ENCODE measurements at places on chromosomes 5 and 9.

- no peak for DNase-seq
Observed at GRCh38 chr5:74787424-74787823, 20.4 kb downstream of the NSA2 start.

DNA sequence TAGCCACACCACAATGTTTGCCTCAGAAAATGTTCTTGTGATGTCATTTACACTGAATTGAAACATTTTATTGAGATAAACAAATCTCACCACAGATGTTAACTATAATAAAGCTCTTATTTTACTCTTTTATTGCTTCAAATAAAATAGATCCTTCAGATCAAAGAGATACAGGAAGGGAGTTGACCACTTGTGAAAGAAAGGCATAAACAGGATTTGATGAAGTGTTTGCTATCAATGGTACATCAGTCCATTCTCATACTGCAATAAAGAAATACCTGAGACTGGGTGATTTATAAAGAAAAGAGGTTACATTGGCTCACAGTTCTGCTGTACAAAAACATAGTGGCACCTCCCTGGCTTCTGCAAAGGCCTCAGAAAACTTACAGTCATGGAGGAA, 40.2 kb upstream of the OR13F1 start:
- DNase-seq, result no peak

DNA sequence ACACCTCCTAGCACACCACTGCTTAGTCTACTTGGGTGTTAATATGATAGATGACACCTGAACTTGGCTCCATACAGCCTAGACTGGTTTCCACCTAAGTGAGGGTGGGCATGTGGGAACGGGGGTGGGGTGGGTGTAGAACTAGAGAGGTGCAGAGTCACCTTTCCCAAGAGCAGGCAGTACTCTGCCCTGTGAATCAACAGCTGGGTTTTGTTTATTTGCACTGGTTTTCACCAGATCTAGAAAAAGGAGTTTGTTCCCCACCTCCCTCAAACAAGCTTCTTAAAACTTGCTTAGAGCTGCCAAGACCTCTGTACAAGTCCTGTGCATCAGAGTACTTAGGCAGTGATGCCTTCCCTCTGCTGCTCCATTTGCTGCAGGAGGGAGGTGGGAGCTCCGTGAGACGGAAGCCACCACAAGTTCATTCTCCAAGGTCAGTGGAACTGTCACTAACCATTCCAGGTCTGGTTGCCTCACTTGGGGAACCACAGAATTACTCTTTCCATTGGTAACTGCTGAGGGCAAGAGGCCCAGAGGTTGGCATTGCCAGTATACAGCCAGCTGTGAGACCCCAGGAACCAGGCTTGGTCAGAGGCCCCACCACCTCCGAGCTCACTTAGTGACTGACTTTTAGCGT, 163.5 kb downstream of the NR3C1 start:
- DNase-seq, result no peak

- DNase-seq, result no peak
Observed at GRCh38 chr5:89087128-89087527, 204.1 kb upstream of the MEF2C start.

GRCh38 chr9:80447876-80448275, 876.1 kb downstream of the TLE4 start:
- no peak for DNase-seq

DNA sequence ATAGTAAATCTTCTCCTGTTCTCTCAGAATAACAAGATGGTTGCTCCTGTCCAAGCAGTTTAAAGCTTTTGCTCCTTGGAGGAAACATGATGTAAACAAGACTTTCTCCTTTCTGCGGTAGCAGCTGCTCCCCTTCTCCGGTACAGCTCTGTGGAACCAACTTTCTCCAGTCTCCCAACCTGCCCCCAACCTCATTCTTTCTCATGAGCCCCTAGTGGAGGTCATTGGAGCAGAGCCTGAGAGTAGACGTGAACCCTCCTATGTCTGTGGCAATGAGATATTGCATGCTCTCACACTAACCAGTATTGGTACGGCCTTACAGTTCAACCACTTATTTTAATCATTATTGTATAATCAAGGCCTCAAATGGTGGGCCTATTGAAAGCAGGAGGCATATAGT, 483.8 kb upstream of the CDH10 start:
- DNase-seq, result no peak

- no peak for DNase-seq
Observed at GRCh38 chr5:80877592-80877991, 82.6 kb upstream of the RASGRF2 start.

GRCh38 chr5:123286891-123287290, 136.3 kb downstream of the CEP120 start:
- DNase-seq, result no peak

DNA sequence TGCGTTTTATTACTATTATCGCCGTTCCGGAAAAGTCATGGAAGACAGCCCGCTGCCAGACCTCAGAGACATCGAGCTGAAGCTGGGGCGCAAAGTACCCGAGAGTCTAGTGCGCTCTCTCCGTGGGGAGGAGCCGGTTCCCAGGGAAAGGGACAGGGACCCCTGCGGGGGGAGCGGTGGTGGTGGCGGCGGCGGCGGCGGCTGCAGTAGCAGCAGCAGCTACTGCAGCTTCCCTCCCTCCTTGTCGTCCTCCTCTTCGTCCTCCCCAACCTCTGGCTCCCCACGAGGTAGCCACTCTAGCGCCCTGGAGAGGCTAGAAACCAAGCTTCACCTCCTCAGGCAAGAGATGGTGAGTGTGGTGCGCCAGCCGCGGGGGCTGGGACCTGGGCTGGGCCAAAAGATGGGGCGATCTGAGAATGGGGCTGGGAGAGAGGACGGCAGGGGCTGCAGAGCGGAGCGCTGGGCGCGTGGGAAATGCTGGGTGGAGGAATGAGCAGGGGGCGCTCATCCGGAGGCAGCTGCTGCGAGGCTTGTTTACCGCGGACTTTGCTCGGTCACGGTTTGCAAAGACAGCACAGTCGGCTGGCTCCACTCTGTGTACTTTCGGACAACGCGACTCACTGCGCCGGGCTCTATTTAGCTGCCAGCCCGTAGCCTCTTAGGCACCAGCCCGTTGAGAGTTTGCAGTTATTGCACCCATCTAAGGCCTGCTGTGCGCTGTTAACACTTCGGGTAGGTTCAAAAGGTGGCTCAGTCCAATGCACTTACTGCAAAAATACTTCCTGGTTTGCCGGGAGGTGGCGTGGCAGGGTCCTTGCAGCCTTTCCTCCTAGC, 1.1 kb downstream of the LURAP1L start:
- peak; percentile 92 for DNase-seq

DNA sequence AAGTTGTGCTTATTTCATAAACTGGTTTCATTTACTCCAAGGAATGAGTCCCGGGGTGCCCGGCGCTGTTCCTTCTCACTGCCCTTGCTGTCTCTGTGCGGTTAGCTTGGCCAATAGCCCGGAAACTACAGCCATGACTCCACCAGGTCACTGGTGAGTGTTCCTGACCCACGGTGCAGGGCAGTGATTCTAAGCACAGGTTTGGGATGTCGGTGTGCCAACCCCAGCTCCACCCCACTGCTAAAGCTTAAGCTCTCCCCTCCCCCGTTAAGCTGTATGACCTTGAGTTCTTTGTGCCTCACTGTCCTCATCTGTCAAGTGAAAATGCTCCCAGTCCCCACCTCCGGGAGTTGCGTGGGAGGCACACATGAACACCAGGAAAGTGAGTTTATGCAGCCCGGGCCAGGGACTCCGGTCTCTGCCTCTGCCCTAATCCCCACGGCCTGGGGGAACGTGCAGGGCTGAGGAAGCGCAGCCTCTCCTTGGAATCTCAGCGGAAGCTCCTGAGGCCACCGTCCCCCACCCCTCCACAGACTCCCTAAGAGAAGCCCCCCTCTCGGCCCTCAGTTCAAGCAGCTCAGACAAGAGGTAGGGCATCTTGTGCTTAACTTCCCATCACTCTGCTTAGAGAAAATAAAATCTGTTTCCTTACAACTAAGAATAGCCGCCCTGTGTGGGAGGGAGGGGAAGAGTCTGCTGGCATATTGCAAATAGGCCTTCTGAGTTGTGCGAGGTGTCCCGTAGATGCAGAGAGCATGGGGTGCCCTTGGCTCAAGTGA, 92.0 kb upstream of the RAI14 start:
- DNase-seq, result peak; percentile 74

GRCh38 chr5:153400931-153401330, 89.5 kb upstream of the GRIA1 start:
- DNase-seq, result no peak

DNA sequence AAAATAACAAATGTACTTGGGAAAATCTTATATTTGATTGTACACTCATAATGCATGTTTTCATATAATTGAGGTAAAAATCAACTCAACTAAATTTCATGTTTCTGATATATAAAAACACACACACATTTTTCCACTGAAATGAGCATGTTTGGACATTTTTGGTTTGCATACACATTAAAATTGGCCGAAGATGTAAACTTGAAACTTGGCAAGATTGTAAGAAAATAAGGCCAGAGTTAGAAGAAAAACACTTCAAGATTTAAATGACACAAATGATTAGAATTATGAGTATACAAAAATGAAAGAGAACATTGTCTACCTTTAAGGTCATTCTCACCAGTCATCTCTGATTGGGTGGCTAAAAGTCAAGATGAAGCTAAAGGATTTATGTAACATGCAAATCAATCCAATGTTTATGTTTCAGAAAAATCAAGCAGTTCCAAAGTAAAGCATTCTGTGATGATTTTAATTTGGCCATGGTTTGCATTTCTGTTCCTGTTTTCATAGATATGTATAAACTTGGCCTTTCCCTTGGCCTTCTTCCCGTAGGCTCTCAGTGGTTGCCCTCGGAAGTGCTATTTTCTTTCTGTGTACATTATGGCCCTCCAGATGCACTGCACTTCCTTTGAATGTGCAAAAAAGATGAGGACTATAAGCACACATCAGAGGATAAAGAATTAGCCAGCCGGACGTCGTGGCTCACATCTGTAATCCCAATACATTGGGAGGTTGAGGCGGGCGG, 1105.4 kb upstream of the DMAC1 start:
- peak; percentile 27 for DNase-seq

DNA sequence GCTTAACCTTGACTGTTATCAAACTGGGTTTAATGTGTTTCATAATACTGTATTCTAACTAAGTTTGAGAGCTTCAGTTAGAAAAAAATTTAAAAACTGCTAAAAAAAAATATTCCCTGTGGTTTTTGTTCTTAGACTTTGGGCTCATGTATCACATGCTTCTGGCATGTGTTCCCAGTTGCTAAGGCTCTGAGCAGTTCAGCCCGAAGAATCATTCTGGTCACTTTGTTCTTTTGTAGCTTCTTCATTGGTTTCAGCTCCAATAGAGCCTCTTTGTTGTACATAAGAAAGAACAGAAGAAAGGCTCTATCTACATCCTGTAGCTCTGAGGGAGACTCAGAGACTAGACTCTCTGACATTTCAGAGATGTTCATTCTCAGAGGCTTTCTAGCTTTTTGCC, 25.6 kb downstream of the KCNN2 start:
- DNase-seq, result no peak

GRCh38 chr9:107759009-107759822, 269.6 kb upstream of the KLF4 start:
- DNase-seq, result no peak

DNA sequence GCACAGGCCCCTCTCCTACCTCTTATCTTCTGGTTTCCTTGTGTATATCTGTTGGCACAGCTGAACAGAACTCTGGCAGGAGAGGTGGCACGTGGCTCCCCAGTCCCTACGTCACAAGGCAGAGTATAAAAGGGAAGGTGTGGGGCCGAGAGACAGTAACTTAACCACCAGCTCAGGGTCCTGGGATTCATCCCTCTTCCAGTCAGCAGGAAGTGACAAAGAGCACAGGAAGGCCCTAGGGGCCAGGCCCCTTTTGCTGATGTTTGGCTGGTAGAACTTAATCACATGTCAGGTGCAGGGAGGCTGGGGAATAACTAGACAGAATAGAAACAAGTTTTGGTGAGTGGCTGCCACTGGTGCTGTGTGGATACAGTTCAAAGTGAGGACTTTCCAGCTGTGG, 4.5 kb upstream of the ICE1 start:
- no peak for DNase-seq

DNA sequence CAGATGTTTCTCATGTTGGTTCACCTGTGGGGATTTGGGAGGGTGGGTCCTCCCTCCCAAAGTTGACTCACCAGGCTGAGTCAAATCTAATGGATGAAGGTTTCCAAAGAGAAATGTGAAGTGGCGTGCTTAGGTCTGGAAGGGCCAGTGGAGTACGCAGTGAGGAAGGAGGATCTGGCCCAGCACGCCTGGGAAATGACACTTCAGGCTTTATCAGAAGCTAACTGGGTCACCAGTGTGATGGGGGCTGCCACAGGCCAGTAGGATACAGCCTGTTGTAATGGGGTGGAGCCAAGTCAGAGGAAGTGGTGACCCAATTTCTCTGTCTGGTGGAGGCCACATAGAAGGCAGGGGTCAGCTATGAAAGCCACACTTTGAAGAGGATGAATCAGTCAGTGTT, 18.0 kb downstream of the POLR1E start:
- DNase-seq, result no peak

DNA sequence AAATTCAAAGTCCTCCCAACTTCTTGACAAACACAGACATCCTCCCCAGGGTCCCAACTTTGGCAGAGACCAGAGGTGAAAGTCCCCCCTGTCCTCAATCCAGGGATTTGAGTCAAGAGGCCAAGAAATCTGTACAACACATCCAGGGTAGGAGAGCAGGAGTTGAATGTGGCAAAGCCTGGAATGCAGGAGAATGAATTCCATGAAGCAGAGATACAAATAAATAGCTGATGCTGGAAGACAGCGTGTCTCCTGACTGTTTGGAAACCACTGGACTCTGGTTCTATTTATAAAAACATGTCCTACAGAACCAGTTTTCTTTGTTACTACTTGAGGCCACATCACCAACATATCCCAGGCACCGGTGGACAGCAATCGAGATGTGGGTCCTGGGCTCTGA, 43.7 kb upstream of the SLIT3 start:
- DNase-seq, result peak; percentile 64

- no peak for DNase-seq
Observed at GRCh38 chr9:72013292-72013760, 47.1 kb downstream of the C9orf57 start.

- no peak for DNase-seq
Observed at GRCh38 chr5:15215056-15215455, 284.9 kb upstream of the FBXL7 start.

DNA sequence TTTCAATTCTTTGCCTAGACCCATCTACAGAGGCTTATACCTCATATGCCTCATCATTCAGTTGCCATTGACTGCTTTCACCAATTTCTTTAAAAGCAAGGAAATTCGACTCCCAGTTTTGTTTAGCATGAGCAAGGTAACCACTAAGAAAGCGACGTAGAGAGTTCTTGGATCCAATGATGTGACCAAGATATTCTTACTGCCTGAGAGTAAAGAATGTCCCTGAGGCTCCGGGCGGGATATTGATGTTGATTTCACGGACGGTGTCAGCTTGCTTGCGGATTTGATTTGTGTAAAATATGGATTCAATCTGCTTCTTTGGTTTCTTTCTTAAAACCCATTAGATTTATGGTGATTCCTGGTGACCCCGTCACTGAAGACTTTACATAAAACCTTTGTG, 135.1 kb upstream of the ICE1 start:
- DNase-seq, result no peak

DNA sequence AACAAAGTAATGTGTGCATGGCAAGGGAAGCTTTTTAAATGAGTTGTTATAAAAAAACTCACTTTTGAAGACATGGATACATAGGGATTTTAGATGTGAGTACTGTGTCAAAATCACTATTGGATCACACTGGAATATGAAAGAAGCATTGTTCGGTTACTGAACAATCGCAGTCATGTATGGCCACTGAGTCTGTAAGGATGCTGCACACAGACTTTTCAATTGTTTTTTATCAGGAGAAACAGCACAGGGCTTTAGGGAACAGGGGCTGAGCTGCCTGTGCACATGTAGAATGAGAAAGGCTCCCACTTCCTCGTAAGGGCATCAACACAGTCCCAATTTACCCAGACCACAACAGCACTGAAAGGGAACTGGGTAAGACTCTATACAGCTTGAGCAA, 1333.9 kb upstream of the DMAC1 start:
- DNase-seq, result no peak

- DNase-seq, result peak; percentile 58
Observed at GRCh38 chr5:55603922-55604321, 69.2 kb upstream of the PLPP1 start.

All from fibroblast of gingiva (primary cell).